Naive B cell (primary cell): ENCODE measurements at places on chromosomes 4 and X. TPM values are rescaled to one million over a fixed set of nuclear protein-coding genes. Genes with fewer than 3 reads are reported as not detected.

FRMPD4 gene
- polyA plus RNA-seq, result not detected

CC2D2A gene
- polyA plus RNA-seq, result not detected

PSAPL1 gene
- polyA plus RNA-seq, result not detected

NIPAL1 gene
- 0.66 TPM for polyA plus RNA-seq

SLC16A2 gene
- not detected for polyA plus RNA-seq

LDOC1 gene
- 36.2 TPM for polyA plus RNA-seq

PAGE2 gene
- not detected for polyA plus RNA-seq

DNA sequence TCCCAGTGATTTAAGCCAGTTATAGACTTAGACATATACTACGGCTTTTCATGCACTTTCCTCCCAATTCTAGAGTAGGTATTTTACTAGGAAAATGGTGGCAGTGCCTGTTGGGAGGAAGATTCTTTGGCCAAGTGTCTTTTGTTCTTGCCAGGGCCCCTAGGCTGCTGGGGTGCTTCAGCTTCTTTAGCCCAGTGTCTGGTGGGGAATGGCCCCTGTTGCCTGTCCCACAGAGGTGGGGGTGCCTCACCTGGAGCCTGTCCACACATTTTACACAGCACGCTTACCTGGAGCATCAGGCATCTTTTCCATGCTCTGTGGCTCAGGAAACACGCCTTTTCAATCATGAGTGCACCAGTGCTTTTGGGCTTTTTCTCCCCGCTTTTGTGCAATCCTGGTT, 33.2 kb upstream of the MSANTD1 start:
- DNase-seq, result no peak

- DNase-seq, result no peak
Measured at GRCh38 chr4:43332052-43332425, 439.5 kb downstream of the GRXCR1 start.

- DNase-seq, result no peak
Measured at GRCh38 chr4:152419809-152420208, 116.1 kb downstream of the FBXW7 start.

- no peak for DNase-seq
Measured at GRCh38 chr4:27398631-27399310, 538.1 kb downstream of the STIM2 start.

DNA sequence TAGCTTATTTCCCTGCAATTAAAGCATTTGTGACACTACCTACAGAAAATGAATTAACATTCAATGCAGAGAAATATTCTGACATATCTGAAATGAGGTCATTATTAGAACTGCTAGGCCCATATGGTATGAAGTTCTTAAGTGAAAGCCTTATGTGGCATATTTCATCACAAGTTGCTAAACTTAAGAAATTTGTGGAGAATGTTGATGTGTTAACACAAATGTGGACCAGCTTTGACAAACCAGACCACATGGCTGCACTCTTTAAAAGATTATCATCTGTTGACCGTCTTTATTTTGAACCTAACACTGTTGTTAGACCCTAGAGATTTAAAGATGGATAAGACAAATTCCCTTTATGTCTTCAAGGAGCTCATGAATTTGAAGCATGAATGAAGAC, 1024.1 kb downstream of the RPA4 start:
- no peak for DNase-seq

- DNase-seq, result no peak
Measured at GRCh38 chr4:128661479-128661878, 148.0 kb upstream of the JADE1 start.

- no peak for DNase-seq
Measured at GRCh38 chrX:106726485-106727437, at the start of gene RNF128. Gene RNF128 (plus strand): TSS chrX:106726701. CDS start chrX:106726914, 213 bp downstream.
